ENCODE measurements at places on chromosomes 3 and 15.

DNA sequence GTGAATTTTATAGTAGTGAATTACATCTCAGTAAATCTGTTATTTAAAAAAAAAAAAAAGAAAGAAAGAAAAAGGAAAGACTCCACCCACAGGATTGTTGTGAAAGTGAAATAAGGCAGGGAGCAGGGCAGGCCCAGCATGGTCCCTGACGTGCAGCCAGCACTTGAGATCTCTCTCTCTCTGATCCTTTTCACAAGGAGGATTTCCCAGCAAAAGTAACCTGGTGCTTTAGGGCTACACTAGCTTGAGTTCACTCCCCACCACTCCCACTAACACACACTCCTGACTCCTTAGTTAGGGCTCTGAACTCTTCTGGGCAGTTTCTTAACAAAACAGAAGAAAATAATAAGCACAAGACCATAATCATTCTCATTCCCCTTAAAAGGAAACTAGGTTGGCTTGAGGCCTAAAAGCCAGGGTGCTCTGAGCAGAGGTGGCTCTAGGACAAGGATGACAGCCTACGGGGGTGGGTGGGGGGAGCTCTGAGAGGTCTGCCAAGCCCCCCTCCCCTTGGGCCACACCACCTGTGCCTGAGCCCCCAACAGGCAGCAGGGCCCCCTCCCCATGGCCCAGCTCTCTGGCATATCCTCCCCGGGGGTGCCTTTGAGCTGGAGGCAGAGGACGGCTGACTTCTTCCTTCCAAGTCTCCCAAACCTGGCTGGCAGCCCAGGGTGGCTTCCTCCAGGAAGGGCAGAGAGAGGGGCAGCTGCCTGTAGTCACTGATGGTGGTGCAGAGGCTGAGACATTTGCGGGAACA, 856 bp downstream of the TMEM40 start:
- DNase-seq, result peak; percentile 16

- DNase-seq, result no peak
Measured at GRCh38 chr3:123379041-123379830, 69.7 kb downstream of the ADCY5 start.

DNA sequence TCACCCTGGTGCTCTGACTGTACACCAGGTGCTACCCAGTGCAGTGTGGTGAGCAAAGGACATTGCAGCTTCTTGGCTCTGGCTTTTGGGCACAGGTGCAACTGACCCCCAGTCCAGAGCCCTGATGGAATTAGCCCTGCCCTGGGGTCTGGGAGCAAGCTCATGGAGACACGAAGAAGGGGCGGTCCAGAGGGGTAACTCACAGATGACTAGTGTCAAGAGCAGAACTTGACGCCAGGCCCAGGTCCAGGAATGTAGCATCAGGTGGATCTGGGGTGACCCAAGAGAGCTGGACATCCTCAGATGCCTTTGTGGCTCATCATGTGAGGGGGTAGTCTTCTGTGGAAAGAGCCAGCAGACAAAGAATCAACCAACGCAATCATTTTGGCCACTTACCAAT, 88.9 kb downstream of the ASB7 start:
- DNase-seq, result no peak

- DNase-seq, result no peak
Measured at GRCh38 chr3:115503394-115503793, 119.9 kb upstream of the GAP43 start.

DNA sequence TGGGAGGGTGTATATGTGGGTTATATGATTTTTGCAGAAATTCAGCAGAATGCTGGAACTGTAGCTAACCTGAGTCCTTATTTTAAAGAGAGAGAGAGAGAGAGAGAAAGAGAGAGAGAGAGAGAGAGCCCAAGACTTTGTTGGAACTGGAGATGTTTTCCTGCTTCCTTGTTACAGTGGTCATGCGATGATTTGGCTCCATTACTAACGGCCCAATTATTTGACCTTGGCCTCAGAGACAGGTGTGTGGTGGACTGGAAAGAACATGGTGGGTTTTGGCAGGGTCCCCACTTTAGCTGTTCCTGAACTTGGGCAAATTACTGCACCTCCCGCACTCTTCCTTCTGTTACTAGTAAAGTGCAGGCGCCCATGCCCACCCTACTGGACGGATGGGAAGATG, 14.8 kb upstream of the ACSBG1 start:
- DNase-seq, result no peak

DNA sequence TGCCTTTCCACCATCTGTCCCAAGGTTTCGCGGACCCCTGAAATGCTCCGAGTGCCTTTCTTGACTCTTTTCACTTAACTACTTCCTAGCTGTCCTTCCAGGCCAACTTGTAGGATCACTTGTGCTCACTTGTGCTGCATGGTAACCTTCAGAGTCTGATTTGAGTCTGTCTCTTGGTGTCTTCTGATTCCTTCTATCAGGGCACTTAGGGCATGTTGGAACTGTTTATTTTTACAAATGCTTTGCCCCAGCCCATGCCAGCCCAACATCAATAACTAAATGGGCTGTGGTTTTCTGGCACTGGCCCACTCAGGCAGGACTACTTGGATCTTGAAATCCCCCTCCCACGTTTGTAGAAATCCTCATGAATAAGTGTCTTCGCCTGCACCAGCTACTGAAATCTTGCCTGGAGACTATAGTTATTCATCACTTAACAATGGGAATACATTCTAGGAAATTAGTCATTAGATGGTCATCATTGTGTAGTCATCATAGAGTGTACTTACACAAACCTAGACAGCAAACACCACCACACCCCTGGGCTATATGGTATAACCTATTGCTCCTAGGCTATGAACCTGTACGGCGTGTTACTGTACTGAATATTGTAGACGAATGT, 123.1 kb upstream of the STRIT1 start:
- no peak for DNase-seq

GRCh38 chr3:149384167-149384566, 6.7 kb upstream of the TM4SF1 start:
- no peak for DNase-seq

- DNase-seq, result peak; percentile 30
Measured at GRCh38 chr15:59918994-59919951, 84.8 kb upstream of the FOXB1 start.

GRCh38 chr3:95277613-95278012, 1214.8 kb downstream of the NSUN3 start:
- DNase-seq, result no peak

DNA sequence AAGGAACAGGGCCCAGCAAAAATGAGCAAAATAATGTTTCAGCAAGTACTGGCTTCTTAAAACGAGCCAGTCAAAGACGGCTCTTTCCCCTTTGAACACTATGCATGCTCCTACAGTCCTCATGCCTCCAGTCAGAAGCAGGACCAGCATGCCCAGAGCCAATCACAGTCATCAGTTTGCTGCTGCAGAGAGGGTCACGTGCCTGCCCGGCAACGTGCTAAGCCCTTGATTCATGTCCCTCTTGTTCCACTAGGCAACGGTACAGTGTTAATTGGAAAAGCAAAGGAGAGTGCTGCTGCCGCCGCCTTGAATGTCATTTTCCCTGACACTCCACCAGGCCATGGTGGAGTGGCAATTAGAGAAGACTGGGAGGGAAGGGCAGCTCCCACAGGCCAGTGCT, 500.1 kb downstream of the OCA2 start:
- DNase-seq, result no peak

DNA sequence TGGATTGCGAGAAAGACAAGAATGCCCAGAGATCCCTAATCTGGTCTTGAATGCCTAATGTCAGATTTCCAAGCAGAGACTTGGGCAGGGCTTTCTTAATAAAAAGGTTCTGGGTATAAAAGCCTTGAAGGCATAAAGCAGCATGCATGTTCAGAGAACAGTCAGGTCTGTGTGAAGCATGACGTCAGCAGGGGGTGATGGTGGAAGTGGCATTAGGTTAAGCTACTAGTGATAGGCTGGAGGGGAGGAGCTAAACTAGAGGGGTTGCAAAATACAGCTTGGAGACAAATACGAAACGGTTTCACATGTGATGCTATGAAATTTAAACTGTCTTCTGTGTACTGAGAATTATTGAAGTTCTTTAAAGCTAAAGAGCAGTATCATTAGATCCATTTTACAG, 125.6 kb downstream of the VPS8 start:
- DNase-seq, result no peak

- DNase-seq, result peak; percentile 13
Measured at GRCh38 chr3:135929670-135930069, 35.9 kb upstream of the PPP2R3A start.

- DNase-seq, result no peak
Measured at GRCh38 chr3:15303728-15304127, 28.7 kb downstream of the SH3BP5 start.

- no peak for DNase-seq
Measured at GRCh38 chr15:78542647-78543046, 2.4 kb downstream of the PSMA4 start.

DNA sequence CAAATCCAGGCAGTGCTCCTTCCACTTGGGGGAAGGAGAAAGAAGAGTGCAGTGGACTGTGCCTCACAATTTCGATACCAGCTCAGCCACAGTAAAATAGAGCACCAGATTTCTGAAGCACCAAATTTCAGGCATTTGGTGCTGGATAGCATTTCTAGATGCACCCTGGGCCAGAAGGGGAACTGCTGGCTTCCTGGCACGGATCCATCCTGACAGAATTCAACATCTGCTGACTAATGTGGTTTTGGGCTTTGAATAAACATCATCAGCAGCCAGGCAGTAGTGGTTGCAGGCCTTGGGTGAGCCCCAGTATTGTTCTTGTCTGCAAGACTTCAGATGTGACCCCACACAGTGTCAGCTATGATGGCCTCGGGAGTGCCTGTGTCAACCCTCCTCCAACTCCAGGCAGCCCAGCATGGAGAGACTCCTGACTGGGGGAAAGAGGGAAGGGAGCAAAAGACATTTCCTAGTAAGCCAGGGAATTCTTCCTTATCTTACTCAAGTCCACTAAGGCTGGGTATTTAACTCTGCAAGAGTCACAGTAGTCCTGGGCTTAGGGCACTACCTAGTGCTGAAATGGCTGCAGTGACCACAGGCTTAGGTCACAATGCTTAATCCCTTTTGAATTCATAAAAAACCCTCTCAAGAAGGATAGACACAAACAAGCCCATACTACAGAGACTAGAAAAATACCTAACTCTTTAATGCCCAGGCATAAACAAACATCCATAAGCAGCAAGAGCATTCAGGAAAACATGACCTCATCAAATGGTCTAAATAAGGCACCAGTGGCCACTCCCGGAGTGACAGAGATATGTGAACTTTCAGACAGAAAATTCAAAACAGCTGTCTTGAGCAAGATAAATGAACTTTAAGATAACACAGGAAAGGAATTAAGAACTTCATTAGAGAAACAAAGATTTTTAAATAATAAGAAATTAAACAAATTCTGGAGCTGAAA, 74.7 kb downstream of the SPATA16 start:
- peak; percentile 19 for DNase-seq

DNA sequence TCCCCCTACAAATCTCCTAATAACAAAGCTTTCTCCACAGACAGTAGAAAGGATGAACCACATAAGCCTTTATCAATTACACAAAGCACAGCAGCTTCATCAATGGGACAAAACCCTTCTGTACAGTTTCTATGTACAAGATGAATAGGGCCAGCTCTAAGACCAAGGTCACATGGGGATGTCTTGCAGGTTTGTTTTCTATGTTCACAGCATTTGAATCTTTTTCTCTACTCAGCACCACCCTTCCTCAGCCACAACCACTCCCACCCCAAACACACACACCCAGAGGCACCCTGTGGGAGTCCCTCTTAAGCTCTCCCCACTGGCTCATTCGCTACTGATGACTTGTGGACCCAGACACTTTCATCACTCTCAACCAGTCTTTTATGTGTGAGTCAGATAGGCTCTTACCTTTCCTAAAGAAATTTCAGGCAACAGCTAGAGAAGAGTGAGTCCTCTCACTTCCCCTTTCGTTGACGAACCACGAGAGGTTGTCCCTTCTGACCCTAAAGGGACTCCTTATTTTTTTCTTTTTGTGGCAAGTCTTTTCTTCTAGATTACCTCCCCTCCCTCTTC, 57.9 kb downstream of the ARHGAP31 start:
- DNase-seq, result no peak

DNA sequence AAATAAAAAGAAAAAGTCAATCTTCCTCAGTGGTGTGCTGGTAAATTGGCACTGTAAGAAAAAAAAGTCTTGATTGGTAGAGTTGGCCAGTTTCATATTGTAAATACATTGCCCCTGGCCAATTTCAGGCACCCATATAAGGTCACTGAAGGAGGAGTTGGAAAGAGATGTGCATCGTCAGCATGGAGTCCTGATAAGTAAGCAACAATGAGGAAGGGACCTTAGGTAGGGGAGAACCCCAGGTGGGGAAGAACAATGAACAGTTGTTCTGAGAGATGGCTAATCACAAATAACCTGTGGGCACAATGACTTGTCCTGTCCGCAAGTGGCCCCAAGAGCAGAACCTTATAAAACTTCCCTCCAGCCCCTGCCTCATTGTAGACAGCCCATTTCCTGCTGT, 8.6 kb upstream of the CYP8B1 start:
- no peak for DNase-seq

GRCh38 chr15:71151081-71151480, 35.8 kb downstream of the THSD4 start:
- peak; percentile 45 for DNase-seq

DNA sequence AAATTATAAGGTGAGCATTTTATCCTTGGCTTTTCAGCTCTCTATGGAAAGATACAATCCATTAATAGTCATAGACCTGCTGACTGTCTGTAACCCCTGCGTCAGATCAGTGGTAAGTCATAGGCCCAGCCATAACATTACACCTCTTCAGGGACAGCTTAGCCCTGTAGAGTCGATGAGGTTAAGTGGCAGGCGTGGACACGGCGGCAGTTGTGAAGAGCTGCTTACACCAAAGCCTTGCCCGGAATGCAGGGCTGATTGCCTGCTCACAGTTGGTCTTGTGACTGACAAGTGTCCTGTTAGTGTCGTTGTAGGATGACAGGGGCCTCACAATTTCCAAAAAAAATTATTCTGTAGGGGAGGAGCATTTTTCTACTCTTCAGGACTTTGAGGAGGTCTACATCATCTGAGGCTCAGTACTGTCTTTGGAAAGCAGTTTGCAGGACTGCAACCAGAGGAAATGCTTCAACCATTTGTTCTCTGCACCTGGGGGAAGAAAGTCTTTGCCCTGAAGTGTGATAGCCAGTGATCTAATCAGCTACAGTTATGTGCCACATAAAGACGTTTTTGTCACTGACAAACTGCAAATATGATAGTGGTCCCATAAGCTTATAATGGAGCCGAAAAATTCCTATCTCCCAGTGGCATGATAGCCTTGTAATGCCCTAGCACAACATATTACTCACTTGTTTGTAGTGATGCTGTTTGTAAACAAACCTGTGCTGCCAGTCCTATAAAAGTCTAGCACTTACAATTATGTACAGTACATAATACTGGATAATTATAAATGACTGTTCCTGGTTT, 14.9 kb upstream of the SELENOT start:
- DNase-seq, result no peak

GRCh38 chr3:52310861-52311575, 5.1 kb upstream of the DNAH1 start:
- DNase-seq, result no peak

GRCh38 chr3:190697901-190698300, 164.6 kb downstream of the GMNC start:
- no peak for DNase-seq

- peak; percentile 51 for DNase-seq
Measured at GRCh38 chr15:70826634-70827033, 27.3 kb downstream of the LARP6 start.
